Daoy (cell line): ENCODE measurements at places on chromosomes 16 and 17. TPM values are rescaled to one million over a fixed set of nuclear protein-coding genes. Genes with fewer than 3 reads are reported as not detected.

Gene UBTF
- 57.9 and 74.4 TPM in 2 replicates for total RNA-seq

Gene PYDC1
- total RNA-seq = not detected in 2 replicates

Gene RUNDC3A
- total RNA-seq = 0.69 TPM in 1 of 2 replicates, not detected in the other

Gene FOXC2
- total RNA-seq = 4.6 and 5.4 TPM in 2 replicates

Gene CA4
- not detected in 2 replicates for total RNA-seq

Gene HYDIN
- 1.1 and 2.5 TPM in 2 replicates for total RNA-seq

Gene TEX19
- total RNA-seq = not detected in 2 replicates

Gene PRRT2
- total RNA-seq = 0.29 TPM in 1 of 2 replicates, not detected in the other

Gene AGRP
- total RNA-seq = not detected in 2 replicates

Gene DPEP3
- total RNA-seq = not detected in 2 replicates

Gene PNMT
- total RNA-seq = 0.18 TPM in 1 of 2 replicates, not detected in the other

Gene CARD14
- not detected in 2 replicates for total RNA-seq

Gene MYH2
- total RNA-seq = not detected in 2 replicates

Gene SDR42E2
- not detected in 2 replicates for total RNA-seq

Gene TMEM98
- 57.9 and 67.3 TPM in 2 replicates for total RNA-seq

Gene CCDC43
- total RNA-seq = 55.5 and 57.0 TPM in 2 replicates

Gene TM4SF5
- not detected in 2 replicates for total RNA-seq

Gene CPPED1
- total RNA-seq = 8.0 and 10.4 TPM in 2 replicates

Gene SLC26A11
- total RNA-seq = 0.69 and 1.9 TPM in 2 replicates

Gene UBE2G1
- 68.2 and 78.2 TPM in 2 replicates for total RNA-seq

Gene KRT38
- total RNA-seq = not detected in 2 replicates

Gene ATP2A3
- total RNA-seq = 0.57 and 0.80 TPM in 2 replicates

Gene MRM1
- 10.4 and 14.5 TPM in 2 replicates for total RNA-seq

Gene SPATA33
- 4.9 and 6.7 TPM in 2 replicates for total RNA-seq

Gene TPSB2
- not detected in 2 replicates for total RNA-seq

Gene OTOP3
- total RNA-seq = not detected in 2 replicates

Gene LRRC46
- not detected in 2 replicates for total RNA-seq
